HT1080 (cell line): ENCODE measurements at places on chromosomes 1 and 21.

GRCh38 chr1:189369612-189370011, 1108.1 kb downstream of the BRINP3 start:
- no peak for DNase-seq

DNA sequence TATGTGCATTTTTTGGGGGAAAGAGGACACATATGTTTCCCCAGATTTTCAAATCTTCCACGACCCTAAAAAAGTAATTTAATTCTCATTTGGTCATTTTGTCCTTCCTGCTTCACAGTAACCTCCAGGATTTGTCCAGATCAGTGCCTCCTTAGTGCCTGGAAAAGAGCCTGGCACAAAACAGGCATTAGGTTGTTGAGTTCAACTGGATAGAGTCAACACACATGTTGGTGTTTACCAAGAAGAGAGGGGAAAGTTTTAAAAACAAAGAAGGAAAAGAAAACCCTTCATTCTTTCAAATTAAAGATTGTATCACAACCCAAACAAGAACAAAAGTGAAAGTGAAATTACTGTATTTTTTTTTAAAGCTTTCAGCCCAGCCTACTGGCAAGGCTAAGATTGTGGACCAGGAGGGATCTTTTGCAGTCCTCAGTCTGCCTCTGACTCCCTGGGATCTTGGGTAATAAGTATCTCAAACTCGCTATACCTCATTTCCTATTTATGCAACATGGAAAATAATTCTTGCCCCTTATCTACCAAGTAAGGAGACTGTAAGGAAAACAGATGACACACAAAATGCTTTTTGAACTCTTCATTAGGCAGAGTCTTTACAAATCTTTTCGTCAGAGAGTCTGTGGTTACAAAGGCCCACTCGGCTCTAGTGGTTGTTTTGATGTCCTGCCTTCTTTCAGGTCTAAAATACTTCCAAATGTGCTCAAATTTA, 57.8 kb downstream of the ZNF281 start:
- DNase-seq: peak; percentile 67

GRCh38 chr1:100430325-100430756, 78.0 kb downstream of the CDC14A start:
- DNase-seq: no peak

GRCh38 chr1:231855926-231856325, 229.3 kb downstream of the DISC1 start:
- no peak for DNase-seq

- no peak for DNase-seq
Observed at GRCh38 chr1:63789856-63790605, 16.2 kb downstream of the ROR1 start.

GRCh38 chr1:224267925-224268324, 62.0 kb downstream of the NVL start:
- DNase-seq: no peak

DNA sequence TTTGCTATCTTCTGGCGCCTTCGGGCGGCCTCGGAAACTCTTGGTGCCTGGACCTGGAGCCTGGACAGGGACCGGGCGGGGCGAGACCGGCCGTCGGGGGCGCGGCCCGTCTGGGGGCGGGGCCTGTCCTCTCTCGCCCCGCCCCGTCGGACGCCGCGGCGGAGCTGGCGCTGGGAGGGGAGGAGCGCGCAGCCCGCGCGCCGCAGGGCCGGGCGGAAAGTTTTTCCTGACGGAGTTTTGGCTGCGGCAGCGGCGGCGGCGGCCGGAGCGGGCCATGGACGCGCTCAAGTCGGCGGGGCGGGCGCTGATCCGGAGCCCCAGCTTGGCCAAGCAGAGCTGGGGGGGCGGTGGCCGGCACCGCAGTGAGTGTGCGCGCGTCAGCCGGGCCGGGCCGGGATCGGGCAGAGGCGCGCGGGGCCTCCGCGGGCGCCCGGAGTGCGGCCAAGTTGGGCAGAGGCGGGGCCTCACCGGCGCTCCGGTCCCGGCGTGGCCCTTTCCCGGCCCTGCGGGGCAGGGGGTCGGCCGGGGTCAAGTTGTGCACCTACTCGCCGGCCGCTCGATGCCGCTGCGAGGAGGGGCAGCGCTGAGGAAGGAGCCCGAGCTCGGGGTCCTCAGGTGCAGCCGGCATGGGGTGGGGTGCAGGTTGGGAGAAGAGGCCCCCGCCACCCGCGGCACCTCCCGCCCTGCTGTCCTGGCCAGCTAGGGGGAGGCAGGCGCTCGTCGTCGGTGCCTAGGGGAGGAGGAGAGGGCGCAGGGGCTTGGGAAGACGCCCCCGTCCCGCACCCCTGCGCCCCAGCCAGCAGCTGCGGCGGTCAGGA, at the start of gene LDLRAP1:
Gene LDLRAP1, plus strand, starts transcription at position 182 of the 818 bp plus-strand sequence. Its CDS starts 93 bp downstream, at position 275.
- peak; percentile 64 for DNase-seq

GRCh38 chr1:111221276-111221632, 6.3 kb upstream of the CHI3L2 start:
- no peak for DNase-seq

GRCh38 chr1:219985169-219985568, 56.8 kb upstream of the SLC30A10 start:
- no peak for DNase-seq

DNA sequence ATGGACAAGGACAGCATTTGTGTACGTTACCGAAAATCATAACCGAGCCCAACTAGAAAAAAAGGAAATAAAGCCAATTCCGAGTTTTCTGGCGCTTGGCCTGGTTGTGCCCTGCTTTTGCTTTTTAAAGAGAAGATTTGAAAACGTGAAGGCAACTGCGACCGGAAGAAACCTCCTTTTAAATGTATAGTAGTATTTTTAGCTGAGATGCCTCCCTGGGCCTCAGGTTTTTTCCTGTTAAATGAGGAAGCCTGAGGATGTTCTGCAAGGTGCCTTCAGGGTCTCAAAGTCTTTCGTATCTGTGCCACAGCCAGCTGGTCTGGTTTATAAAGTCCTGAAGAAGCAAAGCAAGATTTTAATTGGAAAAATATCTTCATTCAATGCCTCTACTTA, 371 bp upstream of the ODF2L start:
- no peak for DNase-seq

DNA sequence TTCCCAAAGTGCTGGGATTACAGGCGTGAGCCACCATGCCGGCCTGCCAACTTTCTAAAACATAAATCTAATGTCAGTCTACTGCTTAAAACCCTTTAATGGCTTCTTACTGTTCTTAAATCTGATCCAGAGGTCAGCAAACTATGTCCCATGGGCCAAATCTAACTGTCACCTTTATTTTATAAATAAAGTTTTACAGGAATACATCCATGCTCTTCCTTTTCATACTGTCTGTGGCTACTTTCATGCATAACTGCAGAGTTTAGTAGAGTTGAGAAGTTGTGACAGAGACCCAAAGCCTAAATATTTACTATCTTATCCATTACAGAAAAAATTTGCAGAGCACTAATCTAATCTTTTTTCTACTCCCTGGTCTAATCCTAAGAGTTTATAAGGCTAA, 3.8 kb downstream of the ERI3 start:
- DNase-seq: no peak

- peak; percentile 54 for DNase-seq
Observed at GRCh38 chr21:14900058-14900457, 164.7 kb downstream of the NRIP1 start.

GRCh38 chr1:180800945-180801344, 111.8 kb upstream of the KIAA1614 start:
- no peak for DNase-seq

GRCh38 chr1:65975708-65976107, 183.0 kb downstream of the PDE4B start:
- DNase-seq: no peak

- no peak for DNase-seq
Observed at GRCh38 chr1:164725401-164725800, 166.4 kb downstream of the PBX1 start.

DNA sequence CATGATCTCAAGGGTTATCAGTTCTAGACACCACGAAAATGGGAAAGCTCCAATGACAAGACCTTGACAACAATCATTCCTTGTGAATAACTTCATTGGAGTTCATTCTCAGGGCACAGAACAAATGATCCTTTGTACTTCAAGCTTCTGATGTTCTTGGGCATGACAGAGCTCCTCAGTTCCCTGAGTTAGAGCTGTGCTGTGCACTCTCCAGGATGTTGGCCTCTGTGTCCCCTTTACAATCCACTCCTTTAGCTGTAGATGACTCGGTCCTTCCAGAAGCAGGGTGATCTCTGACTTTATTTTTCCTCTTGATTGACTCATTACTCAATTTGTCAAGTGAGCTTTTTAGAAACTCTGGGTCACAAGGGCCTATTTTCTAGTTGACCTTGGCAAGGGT, 3.9 kb upstream of the FAM78B start:
- DNase-seq: peak; percentile 81

DNA sequence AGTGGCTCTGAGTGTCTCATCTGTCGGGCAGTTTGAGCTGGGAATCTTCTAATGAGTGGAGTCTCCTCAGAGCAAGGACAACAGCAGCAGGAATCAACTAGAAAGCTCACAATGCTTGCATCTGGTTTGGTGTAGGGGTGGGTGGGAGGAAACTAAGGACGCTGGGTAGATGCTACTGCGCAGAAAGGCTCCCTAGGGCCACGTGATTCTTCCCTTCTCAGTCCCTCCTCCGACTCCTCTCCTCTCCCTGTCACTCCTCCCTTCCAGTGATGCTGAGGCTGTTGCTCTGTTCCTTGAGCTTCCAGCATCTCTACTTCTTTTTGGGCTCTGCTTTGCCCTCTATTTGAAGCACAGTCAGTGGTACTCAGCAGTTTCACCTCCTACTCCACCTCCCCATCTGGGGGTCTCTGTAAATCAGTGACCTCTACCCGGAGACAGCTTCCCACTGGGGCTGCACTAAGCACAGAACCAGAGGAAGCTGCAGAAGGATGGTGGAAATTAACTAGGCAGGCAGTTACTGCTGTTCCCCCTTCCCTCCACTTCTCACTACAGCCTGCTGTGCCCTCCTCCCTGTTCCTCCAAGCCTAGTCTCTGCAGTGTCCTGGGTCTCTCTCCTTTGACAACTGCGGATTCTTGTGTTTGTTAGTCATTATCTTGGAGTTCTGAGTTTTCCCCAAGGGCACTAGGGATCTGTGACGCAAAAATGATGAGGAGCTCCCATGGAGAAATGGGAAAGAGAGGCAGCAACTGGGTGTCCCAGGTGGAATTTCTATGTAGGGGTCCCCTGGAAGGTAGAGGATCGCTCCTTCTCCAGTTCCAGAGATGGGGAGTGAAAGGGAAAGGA, 5.8 kb downstream of the LINGO4 start:
- DNase-seq: no peak

GRCh38 chr1:153292740-153293479, 19.8 kb downstream of the PGLYRP3 start:
- DNase-seq: no peak

DNA sequence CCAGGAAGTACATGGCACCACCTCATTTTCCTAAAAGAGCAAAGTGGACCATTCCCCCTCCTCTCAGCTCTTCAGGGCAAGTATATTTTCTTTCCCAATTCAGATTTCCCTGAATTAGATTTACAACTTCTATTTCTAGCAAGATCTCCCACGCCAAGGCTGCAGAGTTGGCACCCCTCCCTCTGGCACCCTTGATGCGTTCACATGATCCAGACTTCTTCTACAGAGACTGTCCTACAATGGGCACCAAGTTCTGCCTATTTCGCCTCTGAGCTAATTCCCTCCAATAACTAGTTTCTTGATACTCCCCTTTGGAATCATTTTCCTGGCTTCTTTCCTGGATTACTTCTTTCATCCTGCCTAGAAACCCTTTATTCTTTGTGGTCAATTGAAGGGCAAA, 122.0 kb downstream of the CDC7 start:
- no peak for DNase-seq

DNA sequence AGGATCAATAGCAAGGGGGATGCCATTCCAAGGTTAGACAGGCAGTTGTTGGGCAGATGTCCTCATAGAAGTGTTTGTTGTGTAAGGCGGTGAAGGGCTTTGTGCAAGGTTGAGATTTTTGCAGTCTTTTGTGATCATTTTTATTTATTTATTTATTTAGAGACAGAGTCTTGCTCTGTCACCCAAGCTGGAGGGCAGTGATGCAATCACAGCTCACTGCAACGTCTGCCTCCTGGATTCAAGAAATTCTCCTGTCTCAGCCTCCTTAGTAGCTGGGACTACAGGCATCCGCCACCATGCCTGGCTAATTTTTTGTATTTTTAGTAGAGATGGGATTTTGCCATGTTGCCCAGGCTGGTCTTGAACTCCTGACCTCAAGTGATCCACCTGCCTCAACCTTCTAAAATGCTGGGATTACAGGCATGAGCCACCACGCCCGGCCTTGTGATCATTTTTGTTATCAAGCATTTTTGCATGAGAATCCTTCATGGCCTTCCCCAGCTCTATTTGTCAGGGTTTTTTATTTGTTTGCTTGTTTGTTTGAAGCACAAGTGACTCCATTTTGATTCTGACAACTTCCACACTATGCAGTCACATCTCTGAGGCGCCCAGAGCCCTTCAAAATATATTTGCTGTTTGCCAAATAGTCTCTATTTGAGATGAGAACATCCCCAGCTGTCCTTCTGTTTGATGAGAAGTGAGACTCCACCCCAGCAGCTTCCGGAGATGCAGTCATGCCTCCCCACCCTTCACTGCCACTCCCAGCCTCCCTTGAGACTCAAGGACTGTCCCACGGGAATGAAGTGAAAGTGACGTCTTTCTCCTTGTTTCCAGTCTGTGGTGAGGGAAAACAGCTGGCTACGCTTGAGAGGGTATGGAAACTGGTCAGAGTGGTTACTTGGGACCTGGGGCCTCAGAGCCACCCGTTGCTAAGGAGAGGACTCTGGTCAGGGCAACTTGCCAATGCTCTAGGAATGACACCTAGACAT, 38.0 kb downstream of the TMEM50B start:
- peak; percentile 86 for DNase-seq

DNA sequence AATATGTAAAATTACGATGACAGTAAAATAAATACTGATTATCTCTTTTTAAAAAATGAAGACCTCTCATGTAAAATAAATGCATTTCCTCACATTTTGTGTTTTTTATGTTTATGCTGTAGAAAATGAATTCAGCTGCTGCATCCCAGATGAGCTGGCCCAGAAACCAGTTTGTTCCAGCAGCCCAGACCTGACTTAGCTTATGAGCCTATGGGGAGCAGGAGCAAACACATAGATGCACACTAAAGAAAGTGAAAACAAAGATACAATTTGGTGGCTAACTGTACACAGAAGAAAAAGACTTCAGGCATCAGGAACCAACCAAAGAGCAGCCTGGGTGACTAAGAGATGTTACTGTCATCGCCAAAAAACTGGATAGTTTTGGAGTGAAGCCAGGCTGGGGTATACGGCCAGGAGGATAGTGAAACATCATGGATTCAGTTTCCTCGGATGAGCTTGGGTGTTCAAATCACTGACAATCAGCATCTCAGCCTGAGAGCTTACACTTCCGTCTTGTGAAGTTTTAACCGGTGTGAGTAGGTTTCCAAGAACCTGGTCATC, 113.9 kb upstream of the BACE2 start:
- DNase-seq: no peak

- DNase-seq: no peak
Observed at GRCh38 chr1:173523329-173523728, 46.2 kb downstream of the PRDX6 start.

GRCh38 chr1:237851210-237851845, 39.4 kb downstream of the ZP4 start:
- DNase-seq: peak; percentile 32

GRCh38 chr1:3007298-3008147, 13.7 kb upstream of the ACTRT2 start:
- DNase-seq: no peak

- DNase-seq: no peak
Observed at GRCh38 chr1:181438013-181438412, 45.3 kb upstream of the CACNA1E start.
